Dermis blood vessel endothelial cell (primary cell): ENCODE measurements at places on chromosomes 3 and 15. TPM values are rescaled to one million over a fixed set of nuclear protein-coding genes. Genes with fewer than 3 reads are reported as not detected.

DNA sequence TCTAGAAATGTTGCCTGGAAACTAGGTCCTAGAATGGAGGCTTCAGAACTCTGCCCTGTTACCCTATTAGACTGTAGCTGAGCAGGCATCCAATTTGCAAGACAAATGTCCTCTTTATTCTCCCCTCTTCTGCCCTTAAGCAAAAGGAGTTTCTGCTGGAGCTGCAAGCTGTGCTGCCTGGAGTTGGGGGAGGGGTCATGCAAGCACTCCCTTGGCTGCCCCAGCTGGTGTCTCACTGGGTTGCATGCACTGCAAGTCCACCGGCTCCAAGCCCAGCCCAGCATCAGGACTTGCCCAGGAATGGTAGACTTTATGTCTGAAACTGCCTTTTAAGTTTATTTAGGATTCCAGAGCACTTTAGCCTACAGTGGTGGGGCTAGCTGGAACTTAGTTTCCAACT is 15.7 kb upstream of the RBP2 start:
- DNase-seq, result no peak

- no peak for DNase-seq
Measured at GRCh38 chr3:143928056-143928455, 43.6 kb upstream of the DIPK2A start.

DNA sequence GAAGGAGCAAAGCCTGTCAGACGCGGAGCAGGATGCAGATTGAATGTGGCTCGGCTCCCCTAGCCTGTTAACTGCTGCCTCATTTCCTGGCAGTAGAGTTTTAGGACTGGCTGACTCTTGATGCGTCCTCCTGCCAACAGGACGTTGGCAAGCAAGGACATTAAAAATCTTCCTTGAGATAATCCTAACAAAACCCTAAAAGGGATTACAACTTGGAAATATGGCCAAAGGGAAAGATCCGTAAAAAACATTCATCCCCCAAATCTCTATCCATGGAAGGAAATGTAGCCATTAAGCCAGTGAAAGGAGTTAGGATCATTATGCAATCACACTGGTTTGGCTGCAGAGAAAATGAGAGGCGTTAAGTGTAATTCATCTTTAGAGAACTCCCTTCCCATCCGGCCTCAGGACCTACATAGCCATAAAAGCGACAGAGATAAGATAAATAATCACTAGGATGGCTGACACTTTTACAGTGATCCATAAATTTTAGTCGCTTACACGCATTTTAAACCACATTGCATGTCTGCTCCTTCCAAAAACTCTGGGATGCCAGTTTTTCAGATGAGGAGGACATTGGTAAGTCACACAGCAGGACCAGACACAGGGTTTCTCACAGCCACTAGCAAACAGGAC is 44.5 kb upstream of the C3orf80 start:
- DNase-seq, result peak; percentile 56

DNA sequence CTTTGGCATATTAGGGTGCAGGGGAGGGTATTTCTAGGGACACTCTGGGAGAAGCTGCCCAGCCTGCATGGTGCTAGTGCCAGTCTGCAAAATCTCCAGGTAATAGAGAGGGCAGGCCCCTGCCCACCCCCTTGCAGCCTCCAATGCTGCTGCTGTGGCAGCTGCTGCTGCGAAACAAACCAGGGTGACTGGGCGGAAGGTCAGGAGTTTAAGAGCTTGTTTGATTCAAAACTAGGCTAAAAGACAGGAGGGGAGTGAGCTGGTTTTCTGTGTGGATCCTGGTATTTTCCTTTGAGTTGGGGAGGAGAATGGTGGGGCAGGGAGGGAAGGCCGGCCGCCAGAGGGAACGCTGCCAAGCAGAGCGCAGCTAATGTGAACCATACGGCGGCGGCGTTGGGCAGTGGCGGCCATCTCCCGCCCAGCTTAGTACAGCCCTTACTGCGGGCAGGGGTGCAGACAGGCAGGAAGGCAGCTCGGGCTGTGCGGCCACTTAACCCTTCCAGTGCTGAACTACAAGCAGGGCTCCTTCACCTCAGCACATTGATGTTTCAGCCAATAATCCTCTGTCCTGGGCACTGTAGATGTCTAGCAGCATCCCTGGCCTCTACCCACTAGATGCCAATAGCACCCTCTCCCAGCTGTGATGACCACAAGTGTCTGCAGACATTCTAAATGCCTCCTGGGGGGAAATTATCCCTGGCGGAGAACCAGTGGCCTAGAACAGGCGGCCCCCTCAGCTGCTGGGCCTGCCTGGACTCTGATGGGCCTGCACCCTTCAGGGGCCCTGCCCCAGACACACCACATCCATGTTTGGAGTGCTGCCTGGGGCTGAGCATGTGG is 125.7 kb downstream of the EEFSEC start:
- peak; percentile 58 for DNase-seq

- DNase-seq, result no peak
Measured at GRCh38 chr15:49988766-49989165, 130.3 kb downstream of the ATP8B4 start.

GRCh38 chr15:25810631-25811091 is 52.5 kb downstream of the ATP10A start:
- no peak for DNase-seq

- no peak for DNase-seq
Measured at GRCh38 chr15:29838352-29839010, 16.2 kb upstream of the TJP1 start.

MNS1 gene
- under 0.01 and 0.74 TPM in 2 replicates for total RNA-seq

DNA sequence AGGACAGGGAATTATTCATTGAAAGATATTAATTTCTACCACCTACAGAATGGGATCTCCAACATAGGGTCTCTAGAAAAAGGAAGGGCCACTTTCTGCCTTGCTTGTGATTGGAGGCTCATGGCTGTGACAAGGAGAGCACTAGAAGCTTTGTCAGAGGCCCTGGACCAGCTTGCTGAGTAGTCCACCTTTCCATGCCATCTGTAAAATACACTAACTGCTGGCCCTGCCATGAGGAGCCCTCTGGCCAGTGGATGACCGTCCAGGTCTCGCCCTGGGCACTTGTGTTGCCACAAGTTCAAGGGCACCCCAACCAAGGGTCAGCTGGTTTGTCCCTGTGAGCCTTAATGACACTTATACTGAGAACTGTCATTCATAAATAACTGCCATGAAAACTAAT is 1.6 kb upstream of the SYNM start:
- no peak for DNase-seq

- DNase-seq, result peak; percentile 12
Measured at GRCh38 chr3:122497425-122497824, 17.3 kb downstream of the KPNA1 start.

DNA sequence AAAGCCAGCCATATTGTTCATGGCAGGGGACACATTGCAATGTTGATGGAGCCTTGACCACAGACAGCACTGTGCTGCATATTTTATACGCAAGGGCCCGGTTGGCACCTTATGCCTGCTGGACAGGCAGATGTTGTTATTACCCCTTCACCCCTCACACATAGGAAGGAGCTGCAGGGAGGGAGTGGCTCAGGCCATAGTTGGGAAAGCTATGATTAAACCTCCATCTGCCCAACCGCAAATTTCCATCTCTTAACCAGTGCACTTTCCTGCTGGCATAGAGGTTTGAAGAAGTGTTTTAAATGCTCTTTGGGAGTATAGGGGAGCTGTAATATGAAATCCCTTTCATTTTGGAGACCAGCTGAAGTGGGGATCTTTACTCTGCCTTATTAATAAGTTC is 224.7 kb downstream of the CACNA2D3 start:
- DNase-seq, result no peak

DNA sequence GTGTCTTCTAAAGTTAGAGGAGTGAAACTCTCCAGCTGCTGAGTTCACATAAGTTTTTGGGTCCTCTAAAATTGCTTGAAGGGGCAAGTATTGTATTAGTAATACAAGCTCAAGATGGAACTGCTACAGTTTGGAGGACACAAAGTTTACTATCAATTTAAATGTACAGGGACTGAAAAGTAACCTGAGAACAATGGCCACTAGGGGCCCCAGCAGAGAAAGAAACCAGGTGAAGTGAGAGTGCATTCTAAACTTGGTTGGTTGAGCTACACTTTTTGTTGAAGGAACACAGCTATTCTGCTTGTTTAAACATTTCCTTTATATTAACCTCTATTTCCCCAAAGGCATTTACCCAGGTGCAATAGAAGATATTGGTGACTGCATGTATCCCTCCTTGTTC is 755.5 kb downstream of the GBE1 start:
- no peak for DNase-seq

DNA sequence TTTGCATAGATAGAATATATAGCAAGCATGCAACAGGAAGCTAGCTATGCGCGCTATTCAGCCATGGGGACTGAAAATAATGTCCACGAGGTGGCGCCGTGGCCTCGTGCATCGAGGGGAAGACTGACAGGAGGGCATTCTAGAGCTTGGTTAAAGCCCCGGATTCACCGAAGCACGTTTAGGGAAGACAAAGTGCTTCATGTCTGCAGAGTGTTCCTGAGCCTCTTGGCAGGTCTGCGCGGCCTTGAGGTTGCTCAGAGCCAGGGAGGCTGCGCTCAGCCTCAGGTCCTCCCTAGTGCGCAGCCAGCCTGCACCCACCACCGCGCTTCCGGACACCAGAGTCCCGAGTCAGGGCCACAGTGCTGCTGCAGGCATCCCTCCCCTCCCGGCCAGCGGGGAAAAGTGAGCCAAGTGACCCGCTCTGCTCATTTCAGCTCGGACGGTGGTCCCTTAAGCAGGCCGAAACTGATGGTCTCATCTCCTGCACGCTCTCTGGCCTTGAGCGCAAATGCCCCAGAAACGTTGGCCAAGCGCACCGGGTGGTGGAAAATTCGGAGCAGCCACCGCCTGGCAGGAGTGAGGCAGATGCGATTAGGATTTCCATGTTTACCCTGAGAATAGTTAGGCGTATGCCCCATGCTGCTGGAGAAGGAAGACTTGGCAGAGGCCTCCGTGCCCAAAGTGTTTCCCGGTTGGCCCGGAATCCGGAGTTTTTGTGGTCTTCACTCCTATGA is 24.8 kb downstream of the GABRA5 start:
- DNase-seq, result peak; percentile 81

DNA sequence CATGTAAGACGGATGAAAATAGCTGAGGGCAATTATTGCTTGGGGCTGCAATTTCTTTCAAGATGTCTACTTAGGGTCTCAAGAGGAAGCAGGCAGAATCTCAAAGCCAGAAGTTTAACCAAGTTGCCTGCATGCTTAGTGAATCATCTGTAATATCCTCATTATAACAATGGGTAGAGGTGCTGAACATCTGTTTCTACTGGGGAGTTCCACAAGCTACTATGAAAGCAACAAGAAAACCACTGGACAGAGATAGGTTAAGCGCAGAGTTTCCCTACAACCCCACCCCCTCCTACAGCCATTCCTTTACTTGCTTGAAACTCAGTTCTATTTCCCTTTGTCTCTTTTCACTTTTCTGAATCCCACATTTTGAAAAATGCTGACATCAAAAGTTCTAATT is 759.4 kb upstream of the GBE1 start:
- no peak for DNase-seq

DNA sequence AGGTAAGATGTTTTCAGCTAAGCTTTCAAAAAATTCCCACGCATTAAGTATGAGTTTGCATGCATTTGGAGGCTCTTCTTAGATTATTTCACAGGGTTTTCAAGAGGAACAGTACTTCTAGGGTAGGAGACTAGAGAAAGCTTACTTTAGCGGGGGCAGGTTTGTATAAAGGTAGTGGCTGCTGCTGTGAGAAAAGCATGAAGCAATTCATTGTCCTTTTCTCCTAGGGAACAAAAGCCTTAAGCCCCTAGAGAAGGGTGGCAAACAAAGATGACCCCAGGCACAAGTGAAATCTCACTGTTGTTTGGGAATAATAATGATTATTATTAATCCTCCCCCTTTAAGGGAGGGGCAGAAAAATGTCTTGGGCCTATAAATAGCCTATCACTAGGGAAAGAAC is 310.7 kb downstream of the DIPK2A start:
- no peak for DNase-seq

GRCh38 chr3:122074621-122075265 is 19.6 kb downstream of the CD86 start:
- no peak for DNase-seq

CCR3 gene
- total RNA-seq, result not detected in 2 replicates
